GM23248 (cell line): ENCODE measurements at places on chromosomes 13 and 19. TPM values are rescaled to one million over a fixed set of nuclear protein-coding genes. Genes with fewer than 3 reads are reported as not detected.
A peak's percentile ranks its signal among the peaks of the same experiment; 100 is the strongest.

- H3K4me1 ChIP-seq, result no peaks in the 10 kb centered on the region
- H3K4me3 ChIP-seq, result no peak overlapping the region
- peaks cover 11% of the 10 kb centered on the region for H3K27me3 ChIP-seq
- no peaks in the 10 kb centered on the region for H3K36me3 ChIP-seq
These were observed 433.0 kb downstream of the TSHZ3 start for GRCh38 chr19:30916238-30916637.

- no peak within 1 kb of the TSS for H3K27ac ChIP-seq
- H3K36me3 ChIP-seq, result no peaks in the 10 kb centered on the region
- H3K4me3 ChIP-seq, result peak within 1 kb of the TSS; percentile 81
- DNase-seq, result peak; percentile 84
- H3K4me1 ChIP-seq, result 0 out of 2 replicates have a peak, but pooled peaks cover 5% of the 10 kb centered on the region
These were observed at the start of gene TMEM255B for GRCh38 chr13:113758651-113759524. TSS of gene TMEM255B (plus strand) at chr13:113759226. CDS start at chr13:113759270, 44 bp downstream.

GRCh38 chr19:1813192-1814182, 1.4 kb upstream of the ATP8B3 start:
- no peak for DNase-seq
- H3K27ac ChIP-seq, result no peak overlapping the region
- peaks cover 3% of the 10 kb centered on the region; the same call in 1 of the 2 replicates for H3K4me1 ChIP-seq
- H3K27me3 ChIP-seq, result no peaks in the 10 kb centered on the region
- H3K36me3 ChIP-seq, result no peaks in the 10 kb centered on the region; the same call in 1 of the 2 replicates
- H3K4me3 ChIP-seq, result peak overlapping the region; percentile 77

PRR19 gene
- 1.1 TPM in 1 of 2 replicates, not detected in the other for total RNA-seq
